Cerebellar cortex (tissue), 1 donor: ENCODE measurements at places on chromosomes 16 and 17.

DNA sequence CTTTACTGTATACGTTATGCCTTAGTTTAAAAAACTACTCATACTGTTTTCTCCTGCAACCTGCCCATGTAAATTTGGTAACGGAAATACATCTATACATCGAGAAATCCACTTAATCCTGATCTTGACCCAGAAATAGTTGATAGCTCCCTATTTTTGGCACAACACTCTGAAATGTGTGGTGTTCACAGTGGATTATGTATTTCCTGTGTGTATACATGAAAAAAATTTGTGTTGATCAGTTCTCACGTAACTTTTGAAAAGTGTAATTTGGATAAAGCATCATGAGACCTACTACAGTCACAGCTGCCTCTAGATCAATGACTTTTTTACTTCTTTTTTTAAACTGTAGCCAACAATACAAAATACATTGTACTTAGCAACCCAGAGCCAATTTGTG, 90.7 kb downstream of the VMP1 start:
- no peak for DNase-seq

GRCh38 chr16:89253548-89254287, 36.2 kb downstream of the ZNF778 start:
- no peak for DNase-seq

DNA sequence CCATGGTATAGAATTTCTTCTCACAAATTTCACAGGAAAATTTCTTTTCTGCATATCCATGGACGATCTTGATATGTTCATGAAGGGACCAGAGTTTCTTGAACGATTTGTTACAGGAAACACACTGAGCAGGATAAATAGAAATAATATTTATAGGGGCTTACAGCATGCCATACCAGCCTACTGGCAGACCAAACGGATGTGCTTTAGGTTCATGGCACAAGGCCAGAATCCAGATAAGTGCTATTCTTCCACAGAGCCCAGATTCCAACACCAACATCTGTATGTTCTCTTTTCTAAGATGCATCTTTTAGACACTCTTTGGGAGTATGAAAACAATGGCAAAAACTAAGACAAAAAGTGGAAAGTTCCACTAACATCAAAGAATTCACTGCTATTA, 49.3 kb downstream of the ZNF652 start:
- DNase-seq = no peak

GRCh38 chr16:642189-643049, 791 bp downstream of the MCRIP2 start:
- DNase-seq = no peak

GRCh38 chr17:77821114-77821513, 137.4 kb upstream of the TNRC6C start:
- DNase-seq = no peak
